Right hindlimb (tissue), 1 donor: ENCODE measurements at places on chromosomes 4 and X.
A peak's percentile ranks its signal among the peaks of the same experiment; 100 is the strongest.

DNA sequence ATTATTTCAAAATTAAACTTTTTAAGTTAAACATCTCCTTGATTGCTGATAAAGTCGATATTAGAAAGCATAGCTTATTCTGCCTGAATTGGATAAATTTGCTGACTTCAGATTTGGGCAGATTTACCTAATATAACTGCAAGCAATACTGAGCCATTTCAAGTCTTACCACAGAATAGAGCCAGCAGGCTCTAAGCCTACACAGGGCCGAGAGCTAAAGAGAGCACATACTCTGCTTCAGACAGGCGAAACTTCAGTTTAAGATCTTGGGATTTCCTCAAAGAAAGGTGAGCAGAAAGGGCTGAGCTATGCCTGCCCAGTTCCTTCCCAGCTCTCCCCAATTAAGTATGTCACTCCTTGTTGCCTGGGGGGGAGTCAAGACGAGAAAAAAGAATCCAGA lies 240.6 kb upstream of the NOCT start:
- DNase-seq = no peak

- no peak for DNase-seq
These were observed 139.7 kb downstream of the CFAP299 start for GRCh38 chr4:80475236-80475635.

DNA sequence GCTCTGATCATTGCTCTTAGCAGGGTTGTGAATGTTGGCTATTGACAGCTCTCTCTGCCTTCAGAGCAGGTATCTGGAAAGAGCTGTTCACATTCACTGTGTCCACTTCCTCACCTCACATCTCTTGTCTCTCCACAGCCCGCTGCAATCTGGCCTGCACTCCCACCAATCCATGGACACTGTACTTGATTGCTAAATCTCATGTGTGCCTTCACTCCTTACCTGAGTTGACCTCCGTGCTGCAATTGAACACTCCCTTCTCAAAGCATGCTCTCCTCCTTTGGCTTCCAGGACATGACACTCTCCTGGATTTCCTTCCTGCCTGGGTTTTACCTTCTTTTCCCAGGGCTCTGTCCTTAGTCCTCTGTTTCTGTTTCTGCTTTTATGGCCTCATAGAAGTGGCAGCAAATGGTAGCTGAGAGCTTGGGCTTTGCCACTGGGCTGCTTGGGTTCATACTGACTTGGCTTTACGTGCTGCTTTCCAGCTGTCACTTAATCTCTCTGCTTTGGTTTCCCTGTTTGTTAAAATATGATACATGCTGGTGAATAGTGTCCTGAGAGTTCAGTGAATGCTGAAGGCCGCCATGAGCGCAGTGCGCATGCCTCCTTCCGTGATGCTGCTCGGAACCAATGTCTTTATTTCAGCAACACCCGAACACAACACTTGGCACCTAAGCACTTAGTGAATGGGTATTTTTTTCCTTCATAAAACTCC lies 29.5 kb downstream of the DCUN1D4 start:
- no peak for DNase-seq

GRCh38 chr4:37620176-37620575 lies 66.0 kb downstream of the RELL1 start:
- DNase-seq = no peak

GRCh38 chr4:1500231-1500965 lies 94.2 kb upstream of the NKX1-1 start:
- DNase-seq = peak; percentile 15

DNA sequence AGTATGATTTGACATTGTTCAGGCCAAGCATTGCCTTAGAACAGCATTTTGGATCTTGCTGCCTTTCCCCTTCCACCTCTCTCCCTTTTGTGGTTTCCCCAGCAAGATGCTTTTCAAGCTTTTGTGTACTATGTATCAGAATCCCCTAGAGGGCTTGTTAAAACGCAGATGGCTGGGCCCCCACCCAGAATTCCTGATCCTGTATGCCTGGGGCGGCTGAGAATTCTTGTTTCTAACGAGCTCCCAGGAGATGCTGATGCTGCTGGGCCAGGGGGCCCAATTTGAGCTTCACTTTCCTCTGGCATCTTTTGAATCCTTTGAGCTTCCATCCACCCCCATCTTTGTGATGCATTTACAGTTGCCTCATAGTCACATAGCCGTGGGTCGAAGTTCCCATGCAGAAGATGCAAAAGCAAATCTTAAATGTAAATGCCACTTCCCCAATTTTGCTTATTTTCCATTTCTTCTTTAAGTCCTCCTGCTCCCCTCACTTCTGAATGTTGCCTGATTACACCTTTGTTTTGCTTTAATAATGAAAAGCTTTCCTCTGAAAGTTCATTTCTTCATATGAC lies 18.5 kb downstream of the HCCS start:
- DNase-seq = peak; percentile 40

DNA sequence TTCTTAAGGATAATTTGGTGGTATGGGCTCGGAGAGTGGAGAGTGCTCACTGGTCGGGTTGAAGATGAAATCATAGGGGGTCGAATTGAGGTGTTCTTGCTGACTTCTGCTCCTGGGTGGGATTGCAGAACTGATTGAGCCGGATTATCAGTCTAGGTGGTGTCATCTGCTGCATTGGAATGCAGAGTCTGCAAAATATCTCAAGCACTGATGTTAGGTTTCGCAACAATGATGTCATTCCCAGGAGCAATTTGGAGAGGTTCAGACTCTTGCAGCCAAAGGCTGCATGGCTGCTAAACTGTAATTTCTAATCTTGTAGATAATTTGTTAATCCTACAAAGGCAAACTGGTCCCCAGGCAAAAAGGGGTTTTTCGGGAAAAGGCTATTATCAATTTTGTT lies 67.7 kb downstream of the RHOH start:
- DNase-seq = no peak

DNA sequence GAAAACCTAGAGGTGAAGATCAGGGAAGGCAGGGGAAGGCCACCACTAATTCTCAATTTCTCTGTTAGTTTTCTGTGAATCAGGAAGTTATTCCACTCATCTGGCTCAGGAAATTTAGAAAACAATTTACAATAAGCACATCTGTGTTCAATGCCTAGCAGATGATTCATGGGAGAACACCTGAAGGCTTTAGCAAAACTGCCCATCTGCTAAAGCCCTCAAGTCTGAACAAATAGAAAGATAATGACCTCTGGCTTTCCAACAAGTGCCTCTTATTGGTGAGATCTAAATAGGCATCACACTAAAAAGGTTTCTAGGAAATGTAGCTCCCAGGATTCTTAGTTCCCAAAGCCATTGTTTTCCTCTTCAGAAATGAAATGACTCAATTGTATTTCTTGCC lies 122.1 kb upstream of the GNPDA2 start:
- DNase-seq = no peak

DNA sequence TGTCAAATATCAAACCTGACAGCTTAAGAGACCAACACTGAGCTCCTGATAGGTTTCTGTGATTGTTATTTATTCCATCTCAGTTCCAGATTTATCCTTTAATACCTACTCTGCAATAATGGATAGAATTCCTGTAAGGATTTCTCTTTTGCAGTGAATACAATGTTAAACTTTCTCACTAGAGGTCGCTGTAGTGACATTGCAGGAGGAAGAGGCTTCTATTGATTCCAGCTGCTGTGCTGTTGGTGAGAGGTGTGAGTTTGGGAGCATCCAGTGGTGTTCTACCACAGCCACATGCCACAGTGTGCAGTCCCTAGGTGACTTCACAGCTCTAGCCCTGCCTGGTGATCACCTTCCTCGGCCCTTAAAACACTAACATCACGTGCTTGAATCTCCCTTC lies 34.6 kb upstream of the DCAF8L2 start:
- DNase-seq = no peak

DNA sequence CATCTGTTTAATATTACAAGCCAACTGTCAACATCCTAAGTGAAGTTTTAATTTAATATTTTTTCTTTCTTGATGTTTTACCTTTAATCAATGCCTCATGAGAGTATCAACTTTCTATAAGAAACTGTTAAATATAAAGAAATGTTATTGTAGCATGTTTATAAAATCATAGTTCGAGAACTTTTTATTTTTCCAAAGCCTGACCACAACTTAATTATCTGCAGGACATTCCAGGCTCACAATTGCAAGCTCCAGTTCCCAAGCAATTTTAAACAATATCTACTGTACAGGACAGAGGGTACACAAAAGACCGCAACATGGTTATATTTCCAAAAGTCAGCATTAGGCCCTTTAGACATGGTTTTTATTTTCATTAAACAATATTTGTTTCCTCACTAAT lies 20.1 kb downstream of the STX18 start:
- DNase-seq = no peak

DNA sequence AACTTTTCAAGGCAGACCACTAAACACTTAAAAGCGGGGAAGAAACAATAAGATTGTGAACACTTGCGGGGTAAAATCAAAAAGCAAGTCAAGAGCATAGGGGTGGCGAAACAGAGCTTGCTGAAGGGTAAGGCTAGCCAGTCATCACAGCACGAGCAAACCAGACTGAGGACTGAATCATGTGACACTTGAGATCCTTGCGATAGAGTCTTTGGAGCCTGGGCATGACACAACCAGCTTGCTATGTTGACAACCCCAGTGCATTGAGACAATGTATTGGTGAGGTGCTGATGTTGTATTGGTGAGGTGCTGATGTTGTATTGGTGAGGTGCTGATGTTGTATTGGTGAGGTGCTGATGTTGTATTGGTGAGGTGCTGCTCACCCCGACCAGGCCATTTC lies 72.3 kb downstream of the SLIT2 start:
- no peak for DNase-seq

GRCh38 chr4:54231768-54232688 lies 2.9 kb downstream of the PDGFRA start:
- peak; percentile 81 for DNase-seq

- DNase-seq = no peak
These were observed 103.5 kb upstream of the OTUD4 start for GRCh38 chr4:145283909-145284308.

DNA sequence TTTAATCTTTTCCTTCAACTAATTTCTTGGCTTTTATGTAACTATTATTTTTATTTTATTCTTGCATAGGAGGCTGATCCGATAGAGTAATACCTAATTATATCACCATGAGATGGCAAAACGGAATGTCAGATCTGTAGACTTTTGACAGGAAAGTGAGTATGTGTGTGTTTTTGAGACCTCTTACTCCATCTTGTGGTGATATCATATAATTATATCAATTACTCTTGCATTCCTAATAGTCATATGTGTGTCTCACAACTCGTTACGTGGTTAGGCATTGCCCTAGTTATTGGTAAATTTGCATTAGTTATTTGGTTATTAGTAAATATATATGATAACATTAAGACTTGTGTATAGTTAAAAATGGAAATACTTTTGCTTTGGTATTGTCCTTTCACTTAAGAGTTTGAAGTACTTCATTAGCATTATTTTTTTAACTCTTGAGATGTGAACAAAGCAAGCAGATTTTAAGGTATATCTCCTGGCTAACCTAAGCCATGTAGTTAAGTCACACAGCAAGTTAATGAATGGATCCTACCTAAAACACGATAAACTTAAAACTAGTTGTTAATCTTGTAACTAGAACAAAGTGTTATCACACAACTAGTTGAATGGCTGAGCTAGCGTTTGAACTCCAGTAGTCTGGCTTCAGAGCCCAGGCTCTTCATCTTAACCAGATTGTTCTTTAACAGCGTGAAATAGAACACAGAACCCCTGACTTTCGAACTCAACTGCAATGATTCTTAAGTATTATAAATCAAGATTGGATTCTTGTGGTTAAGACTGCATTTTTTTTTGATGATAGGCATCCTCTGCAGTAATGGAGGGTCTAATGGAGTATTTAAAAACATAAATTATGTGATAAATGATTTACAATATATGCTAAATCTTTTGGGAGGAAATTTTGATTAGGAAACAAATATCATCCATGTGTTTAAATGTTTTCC lies 67.1 kb downstream of the PGRMC2 start:
- no peak for DNase-seq

GRCh38 chrX:13649838-13650237 lies 3.1 kb upstream of the TCEANC start:
- DNase-seq = peak; percentile 35

GRCh38 chr4:122633211-122633610 lies 12.3 kb upstream of the IL21 start:
- DNase-seq = no peak

GRCh38 chr4:117771647-117772337 lies 262.5 kb upstream of the NDST3 start:
- DNase-seq = no peak

DNA sequence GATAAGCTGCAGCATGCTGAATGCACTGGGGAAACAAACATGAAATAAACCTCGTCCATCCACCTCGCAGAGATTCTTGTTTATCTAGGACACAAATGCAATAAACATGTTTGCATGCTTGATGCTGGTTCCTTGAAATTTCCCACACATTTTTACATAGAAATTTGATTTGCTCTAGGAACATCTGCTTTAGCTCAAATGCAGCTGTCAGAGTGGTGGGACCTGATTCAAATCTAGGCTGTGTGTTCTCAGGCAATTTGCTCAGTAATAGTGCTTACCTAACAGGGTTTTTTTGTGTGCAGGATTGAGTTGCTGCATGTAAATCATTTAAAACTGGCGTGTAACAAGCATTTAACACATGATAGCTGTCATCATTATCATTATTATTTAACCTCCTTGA lies 293.1 kb downstream of the QDPR start:
- DNase-seq = no peak

DNA sequence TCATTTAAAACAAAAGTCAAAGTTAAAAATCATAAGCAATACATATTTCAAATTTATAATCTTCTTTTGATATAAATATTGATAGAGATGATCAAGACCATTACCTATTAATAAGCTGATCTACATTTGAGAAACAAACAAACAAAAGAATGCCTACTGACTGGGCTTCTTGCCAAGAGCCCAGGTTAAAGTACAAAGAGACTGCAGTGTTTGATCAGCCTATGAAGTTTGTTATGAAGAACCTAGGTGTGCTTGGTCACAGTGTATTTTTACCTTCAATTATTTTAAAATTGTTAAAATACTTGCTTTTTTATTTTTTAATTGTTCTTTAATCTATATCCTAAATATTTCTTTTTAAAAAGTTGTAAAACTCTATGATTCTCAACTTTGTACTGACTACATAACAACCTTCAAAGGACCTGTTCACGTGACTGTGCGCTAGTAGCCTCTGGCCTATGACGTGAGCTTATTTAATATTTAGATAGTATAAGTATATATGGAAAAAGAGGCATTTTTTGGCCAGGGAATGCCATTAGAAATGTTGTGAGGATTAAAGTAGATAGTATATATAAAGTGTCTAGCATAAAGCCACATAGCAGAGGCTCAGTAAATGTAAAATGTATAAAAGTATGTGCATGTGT lies 11.4 kb upstream of the SLC39A8 start:
- DNase-seq = no peak

- DNase-seq = peak; percentile 64
These were observed at the start of gene ENPP6 for GRCh38 chr4:184217634-184218033. Gene ENPP6, minus strand, starts transcription at chr4:184217873. Its CDS starts 54 bp downstream, at chr4:184217819.

GRCh38 chr4:155265113-155265512 lies 56.7 kb downstream of the NPY2R start:
- no peak for DNase-seq

- no peak for DNase-seq
These were observed 15.6 kb upstream of the ART3 start for GRCh38 chr4:76058888-76059426.

- DNase-seq = peak; percentile 76
These were observed 347.8 kb downstream of the ANK2 start for GRCh38 chr4:113397114-113397701.
